Activated naive CD4-positive, alpha-beta T cell treated with anti-CD3 and anti-CD28 coated beads, Interleukin-2, amount 10 ng/mL, durations not matched to agents 7 days and 5 days (primary cell): ENCODE measurements at places on chromosomes 11 and 22.

- no peak for DNase-seq
These were observed 272.5 kb downstream of the SBF2 start for GRCh38 chr11:10021563-10021962.

DNA sequence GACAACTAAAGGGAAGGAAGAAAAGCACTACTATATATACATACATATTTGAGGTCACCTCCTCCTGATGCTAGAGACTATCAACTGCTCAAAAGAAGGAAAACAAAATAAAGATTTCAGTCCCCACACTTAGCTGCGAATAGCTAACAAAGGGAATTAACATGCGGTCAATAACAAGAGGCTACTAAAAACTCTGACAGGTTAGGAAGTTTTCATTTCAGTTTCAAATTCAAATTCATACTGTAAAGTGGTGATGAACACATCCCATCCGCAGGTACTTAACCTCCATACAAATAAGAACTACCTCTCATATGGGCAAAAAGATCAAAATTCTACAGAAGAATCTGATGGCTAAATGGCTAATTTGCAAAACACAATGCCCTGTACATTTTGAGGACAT lies 2.6 kb downstream of the NAP1L4 start:
- DNase-seq = no peak

GRCh38 chr22:25509374-25509791 lies 55.1 kb upstream of the GRK3 start:
- DNase-seq = no peak

GRCh38 chr22:20657963-20658362 lies 116.0 kb upstream of the SERPIND1 start:
- no peak for DNase-seq

GRCh38 chr22:36662981-36663380 lies 40.6 kb downstream of the CACNG2 start:
- DNase-seq = no peak

- no peak for DNase-seq
These were observed 526.3 kb upstream of the RAG2 start for GRCh38 chr11:37124384-37124783.

DNA sequence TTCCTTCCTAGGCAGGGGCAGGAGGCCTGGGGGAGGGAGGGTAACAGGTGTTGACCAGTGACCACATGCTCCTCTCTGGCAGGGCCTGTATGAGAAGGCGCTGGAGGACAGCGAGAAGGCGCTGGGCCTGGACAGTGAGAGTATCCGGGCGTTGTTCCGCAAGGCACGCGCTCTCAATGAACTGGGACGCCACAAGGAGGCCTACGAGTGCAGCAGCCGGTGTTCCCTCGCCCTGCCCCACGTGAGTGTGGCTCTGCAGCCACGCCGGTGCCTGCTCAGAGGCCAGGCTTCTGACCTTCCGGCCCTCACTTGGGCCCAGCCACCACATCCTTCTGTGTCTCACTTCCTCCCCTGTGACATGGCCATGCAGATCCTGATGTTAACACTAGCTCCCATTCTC lies 25.8 kb downstream of the ZC3H7B start:
- no peak for DNase-seq

- no peak for DNase-seq
These were observed 23.7 kb upstream of the CXCR5 start for GRCh38 chr11:118859973-118860372.

DNA sequence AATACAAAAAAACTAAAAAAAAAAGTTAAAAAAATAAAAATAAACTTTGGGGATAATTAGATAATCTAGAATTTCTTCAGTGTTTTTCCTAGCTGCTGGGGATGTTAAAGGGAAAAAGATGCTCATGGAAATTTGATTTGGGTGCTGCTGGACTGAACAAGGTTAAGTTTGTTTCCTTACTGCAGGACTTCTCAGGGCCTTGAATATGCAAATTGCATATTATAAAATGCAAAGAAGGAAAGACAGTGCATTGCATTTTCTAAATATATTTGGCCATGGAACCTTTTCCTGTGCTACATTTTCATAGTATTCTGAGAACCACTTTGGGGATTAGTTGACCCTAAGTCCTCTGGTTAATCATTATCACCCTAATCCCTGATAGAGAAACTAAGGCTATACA lies 79.6 kb downstream of the ABTB2 start:
- DNase-seq = no peak

GRCh38 chr11:34044664-34045485 lies 6.7 kb upstream of the CAPRIN1 start:
- DNase-seq = no peak

DNA sequence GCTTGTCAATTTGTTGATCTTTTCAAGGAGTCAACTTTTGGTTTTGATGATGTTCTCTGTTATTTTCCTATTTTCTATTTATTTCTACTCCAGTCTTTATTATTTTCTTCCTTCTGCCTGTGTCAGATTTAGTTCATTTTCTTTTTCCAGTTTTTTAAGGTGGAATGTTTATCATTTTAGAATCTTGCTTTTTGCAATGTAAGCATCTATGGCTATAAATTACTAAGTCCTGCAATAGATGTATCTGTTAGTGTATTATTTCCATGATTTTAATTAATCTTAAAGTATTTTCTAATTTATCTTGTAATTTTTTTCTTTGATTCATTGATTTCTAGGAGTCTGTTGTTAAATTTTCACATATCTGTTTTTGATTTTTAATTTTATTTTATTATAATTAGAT lies 81.7 kb downstream of the ARHGAP8 start:
- DNase-seq = no peak

DNA sequence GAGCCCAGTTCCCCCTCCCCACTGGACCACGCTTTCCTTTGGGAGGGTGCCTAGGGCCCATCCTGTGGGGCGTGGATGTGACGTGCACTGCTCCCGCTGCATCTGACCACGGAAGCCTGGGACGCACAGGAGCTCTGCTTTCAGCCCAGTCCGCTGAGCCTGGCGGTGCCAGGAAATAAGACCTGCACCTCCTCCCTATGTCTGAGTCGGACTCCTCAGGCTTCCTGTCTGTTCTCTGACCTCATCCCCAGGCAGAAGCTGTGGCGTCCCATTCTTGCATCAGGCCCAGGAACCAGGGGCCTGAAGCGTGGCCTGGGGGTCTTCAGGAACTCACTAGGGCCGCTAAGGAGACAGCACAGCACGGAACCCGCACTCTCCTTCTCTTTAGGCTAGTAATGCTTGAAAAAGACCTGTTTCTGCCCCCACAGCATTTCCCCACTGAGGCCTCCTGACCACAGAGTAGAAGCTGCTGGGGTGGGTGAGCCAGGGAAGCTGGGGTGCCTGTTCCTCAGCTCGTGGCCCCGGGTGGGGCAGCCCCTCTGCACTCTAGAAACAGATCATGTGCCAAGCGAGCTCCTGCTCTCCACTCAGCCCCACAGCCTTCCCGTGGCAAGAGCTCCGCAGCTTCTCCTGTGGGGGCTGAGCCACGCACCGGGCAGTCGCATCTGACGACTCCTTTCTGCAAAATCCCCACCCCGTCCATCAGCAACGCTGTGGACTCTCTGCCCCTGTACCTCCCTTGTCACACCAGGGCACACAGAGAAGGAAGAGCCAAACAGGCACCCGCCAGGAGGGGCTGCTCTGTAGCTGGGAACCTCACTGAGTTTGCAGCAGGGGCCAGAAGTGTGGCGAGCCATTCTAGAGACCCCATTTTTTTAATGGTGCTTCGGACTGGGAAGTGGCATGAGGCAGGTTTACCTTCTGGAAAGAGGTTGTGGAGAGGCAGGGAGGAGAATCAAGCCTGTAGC lies 22.6 kb downstream of the MOV10L1 start:
- DNase-seq = peak; percentile 30

DNA sequence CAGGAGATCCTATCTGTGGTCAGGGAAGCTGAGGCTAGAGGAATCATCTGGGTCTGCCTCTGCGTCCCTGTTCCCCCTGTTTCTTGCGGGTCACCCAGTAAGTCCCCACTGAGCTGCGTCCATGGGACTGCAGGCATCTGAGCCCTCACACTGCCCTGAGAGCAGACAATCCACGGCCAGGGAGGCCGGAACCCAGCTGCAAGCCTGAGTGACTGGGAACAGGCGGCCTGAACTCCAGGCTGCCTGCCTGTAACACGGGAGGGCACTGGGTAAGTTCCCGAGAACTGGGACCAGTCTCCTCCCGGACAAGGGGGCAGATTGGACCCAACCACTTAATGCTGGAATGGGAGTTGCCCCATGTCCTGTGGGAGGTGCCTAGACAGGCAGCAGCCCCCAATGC lies 727.4 kb downstream of the BRD1 start:
- no peak for DNase-seq

DNA sequence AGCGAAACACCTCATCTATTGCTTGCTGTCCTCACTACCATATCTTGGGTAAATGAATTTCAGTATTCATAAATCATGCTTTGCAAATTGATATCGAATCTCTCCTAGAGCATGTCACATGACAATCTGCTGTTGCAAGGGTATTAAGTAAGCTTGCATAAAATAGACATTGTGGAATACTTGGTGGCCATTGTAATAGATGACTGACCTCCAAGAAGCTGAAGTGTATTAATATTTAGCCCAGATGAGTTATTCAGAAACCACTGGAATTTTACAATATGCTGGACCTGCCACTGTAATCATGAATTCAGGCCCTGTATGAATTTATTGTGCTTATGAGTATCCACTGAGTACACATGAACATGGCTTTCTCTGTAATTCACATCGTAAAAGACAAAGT lies 289.7 kb upstream of the ARHGAP42 start:
- no peak for DNase-seq

DNA sequence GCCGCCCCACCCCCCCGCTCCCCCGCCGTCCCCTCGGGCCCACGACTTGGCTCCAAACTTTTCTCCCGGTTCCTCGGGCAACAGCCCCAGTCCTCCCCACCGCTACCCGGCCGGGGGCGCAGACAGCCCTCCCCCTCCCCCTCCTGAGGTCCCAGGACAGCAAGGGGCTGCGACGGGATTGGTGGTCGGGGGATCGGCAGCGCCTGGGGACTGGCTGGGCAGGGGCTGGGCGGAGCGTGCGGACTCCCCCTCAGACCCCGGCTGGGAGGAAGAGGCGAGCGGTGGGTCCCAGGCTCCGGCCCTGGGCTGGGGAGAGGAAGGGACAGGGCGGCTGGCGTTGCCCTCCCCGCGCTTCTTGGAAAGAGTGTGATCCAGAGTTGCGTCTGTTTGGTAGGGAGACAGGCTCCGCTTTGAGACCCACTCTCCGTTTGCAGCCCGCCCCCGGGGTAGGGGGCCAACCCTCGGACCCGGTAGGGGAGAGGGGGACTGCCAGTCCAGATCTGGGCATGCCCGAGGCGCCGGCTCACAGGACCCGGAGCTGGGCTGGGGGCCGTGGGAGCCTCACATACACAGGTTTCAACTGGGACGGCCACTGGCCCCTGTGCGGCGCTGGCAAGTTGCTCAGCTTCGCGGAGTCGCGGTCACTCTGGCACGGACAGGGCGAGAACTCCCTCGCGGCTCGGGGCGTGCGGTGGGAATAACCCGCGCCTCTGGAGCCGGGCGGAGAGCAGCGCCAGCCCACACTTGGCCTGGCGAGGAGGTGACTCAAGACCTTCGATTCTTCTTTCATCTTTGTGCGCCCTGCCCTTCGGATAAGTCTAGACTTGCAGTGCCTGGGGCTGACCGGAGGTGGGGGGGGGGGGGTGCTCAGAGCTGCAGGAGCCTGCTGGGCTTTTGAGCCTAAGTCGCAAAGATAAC lies 999 bp downstream of the TSKU start:
- no peak for DNase-seq

GRCh38 chr11:73221996-73222395 lies 3.9 kb downstream of the P2RY2 start:
- no peak for DNase-seq

- DNase-seq = no peak
These were observed 18.5 kb downstream of the MORC2 start for GRCh38 chr22:30949934-30950660.

DNA sequence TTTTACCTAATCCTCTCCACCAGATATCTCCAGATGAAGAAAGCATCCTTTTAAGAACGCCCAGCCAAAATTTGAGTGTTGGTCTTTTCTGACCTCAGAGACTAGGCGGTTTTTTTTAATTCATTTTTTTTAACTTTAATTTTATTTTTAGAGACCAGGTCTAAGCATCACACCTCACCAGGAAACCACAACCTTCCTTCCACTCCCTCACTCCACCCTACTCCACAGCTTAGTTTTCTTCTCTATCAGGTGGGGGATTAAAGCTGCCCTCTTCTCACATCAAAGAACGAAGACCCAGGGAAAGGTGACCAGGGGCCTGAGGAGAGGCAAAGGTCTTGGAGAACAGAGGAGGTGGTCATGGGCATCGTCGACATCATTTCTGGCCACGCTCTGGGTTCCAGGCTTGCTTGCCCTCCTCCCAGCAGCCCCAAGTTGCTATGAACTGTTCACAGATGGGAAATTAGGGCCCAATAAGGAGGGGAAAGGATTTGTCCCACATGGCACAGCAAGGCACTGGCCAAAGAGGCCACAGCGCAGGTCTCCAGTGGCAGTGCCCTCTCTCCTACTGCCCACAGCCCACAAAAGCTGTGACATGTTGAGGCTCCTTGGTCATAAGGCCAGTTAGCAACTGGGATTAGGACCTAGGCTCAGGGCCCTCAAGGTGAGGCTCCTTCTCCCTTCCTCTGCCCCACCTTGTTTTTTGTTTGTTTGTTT lies 1.4 kb upstream of the PEX16 start:
- no peak for DNase-seq

DNA sequence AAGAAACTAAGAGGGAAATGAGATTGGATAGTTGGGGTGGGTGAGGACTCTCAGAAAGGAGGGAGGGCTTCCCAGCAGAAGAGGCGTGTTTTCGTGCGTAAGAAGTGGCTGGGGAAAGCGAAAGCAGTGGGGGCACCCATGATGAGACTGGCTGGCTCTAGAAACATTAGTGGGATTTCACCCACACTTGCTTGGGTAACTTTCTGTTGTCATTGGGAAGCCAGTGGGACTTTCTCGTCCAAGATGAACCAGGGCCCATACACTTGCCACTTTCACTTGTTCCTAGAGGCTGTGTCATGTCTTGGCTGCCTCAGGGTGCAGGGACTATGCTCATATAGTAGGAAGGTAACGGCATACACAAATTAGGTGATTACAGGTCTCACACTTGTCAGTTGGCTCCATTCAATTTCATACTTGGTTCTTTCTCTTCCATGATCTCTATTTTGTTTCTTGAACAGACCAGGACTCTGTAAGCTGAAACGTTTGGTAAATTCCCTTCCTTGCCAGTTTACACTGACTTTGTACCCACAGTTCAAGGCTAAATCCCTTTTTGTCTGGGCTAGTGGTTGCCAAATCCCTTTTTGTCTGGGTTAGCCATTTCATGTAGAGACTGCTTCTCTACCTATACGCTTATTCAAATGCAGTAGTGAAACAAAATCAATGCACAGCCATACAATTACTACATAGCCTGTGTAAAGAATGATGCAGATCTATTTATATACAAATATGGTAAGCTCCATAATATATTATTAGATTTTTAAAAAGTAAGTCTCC lies 42.0 kb upstream of the CXCR5 start:
- peak; percentile 53 for DNase-seq

DNA sequence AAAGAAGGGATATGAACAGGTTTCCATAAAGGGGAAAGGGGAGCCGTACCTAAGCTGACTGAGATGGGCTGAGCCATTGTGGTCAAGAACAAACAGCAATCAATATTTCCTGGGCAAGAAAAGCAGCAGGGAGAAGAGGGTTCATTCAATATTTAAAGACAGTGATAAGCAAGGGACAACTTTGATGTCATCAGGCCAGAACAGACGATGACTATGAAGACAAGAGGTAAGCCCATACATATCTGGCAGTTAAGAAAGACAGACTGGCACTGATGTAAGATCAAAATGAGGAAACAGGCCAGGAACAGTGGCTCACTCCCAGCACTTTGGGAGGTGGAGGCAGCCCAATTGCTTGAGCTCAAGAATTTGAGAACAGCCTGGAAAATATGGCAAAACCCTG lies 2.4 kb downstream of the OR5A2 start:
- no peak for DNase-seq

- no peak for DNase-seq
These were observed 203.7 kb upstream of the SORL1-AS1 start for GRCh38 chr11:121656328-121657090.
